ENCODE measurements at places on chromosomes 1 and 21.

DNA sequence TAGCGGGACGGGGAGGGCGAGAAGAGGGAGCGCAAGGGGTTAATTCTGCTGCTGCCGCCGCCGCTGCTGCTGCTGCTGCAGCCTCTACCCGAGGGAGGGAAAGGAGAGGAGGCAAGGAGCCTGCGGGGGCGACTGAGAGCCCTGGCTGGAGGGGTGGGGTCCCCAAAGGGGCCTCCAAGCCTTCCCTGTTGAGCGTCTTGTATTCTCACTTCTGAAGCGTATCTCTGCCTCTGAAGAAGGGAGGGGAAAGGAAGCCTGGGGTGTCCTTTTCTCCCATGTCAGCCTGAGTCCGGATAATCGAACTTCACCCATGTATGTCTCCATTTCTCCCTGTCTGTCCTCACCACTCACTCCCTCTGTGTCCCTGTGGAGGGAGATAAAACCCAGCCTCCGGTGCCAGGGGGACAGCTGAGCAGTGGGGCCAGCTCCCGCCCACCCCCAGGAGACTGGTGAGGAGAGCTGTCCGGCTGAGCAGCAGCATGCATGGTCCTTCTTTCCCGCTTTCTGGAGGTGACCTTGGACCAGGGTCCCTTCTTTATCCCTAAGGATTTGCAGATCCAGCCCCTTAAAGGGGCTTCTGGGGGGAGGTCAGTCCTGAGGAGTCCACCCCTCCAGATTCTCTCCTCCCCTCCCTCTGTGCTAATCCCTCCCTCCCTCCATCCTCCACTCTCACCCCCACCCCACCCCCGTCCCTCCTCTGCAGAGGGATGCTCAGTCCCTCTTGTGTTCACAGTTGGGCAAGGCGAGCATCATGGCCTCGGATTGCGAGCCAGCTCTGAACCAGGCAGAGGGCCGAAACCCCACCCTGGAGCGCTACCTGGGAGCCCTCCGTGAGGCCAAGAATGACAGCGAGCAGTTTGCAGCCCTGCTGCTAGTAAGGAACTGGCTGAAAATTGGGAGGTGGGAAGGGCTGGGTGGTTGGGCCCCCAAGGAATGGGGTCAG lies 1.0 kb downstream of the NCDN start:
- DNase-seq: no peak

GRCh38 chr1:104746994-104747393 lies 997.3 kb downstream of the AMY1C start:
- no peak for DNase-seq

- DNase-seq: no peak
Observed at GRCh38 chr1:93604411-93604810, 77.2 kb downstream of the BCAR3 start.

GRCh38 chr1:220921971-220922635 lies 42.9 kb downstream of the HLX start:
- no peak for DNase-seq

DNA sequence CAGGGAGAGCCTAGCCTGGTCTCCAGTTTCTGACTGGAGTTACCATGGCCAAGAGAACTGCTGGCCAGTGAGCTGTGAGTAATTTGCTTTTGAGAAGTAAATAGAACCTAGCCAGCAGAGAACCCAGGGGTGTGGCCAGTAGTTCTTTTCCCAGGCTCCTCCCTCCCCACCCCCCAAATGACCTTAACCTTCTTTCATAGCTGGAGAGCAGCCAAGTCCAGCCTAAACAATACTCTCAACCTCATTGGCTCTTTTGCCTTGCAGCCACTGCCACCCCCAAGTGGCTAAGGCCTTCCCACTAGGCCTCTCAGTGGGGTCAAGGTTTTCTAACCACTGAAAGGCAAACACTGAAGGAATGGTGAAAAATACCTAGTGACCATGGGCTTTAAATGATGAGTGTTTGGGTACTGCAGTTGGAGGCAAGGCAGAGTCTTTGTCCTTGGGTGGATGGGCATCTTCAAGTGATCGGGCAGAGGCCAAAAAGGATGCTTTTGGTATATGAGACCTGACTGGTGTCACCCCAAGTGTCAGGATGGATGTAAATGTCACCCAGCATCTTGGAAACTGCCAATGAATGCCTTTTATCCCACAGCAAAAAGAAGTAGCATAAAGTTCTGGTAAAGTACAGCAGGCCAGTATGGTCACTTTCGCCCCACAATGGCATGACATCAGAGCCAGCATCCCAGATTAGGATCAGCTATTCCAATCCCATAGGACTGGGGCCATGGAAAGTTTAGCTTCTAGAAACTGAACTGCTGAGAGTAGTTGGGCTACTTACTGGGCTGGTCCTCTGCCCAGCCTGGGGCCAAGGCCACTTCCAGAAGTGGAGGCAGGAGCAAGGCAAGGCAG lies 3.5 kb upstream of the PIGV start:
- no peak for DNase-seq

DNA sequence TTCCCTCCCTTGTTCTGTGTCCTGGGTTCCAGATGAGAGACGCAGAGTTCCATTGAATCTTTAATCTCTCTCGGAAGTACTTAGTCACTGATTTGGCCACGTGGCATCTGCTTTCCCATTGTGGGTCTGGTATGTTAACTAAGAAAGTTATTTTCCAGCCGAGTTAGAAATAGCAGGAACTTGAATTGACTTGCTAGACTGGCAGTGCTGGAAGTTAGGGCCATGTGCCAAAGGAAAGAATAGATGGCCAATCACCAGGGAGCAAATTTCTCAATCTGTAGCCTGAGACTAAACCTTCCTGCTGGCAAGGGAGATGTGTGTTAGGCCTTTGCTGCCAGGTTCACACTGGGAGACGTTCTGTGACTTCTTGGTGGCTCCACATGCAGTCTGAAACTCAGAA lies 24.2 kb upstream of the SLFNL1 start:
- DNase-seq: no peak

DNA sequence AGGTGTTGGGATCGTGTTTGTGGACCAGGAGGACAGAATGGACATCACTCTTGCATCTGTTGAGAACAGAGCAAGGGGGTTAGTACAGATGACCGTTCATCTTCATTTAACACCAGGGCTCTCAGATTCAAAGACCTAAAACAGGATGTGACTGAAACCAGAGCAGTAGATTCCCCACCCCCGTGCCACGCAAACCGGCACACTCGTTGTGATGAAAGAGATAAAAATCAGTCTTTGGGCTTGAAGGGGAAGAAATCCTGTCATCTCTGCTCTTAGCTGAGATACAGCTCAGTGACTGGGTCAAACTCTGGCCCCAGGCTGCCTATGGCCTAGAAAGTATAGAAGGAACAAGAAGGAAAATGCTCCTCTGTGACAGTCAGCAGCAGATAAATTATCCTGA lies 146.2 kb upstream of the KRTAP19-8 start:
- peak; percentile 42 for DNase-seq

GRCh38 chr1:151187205-151187604 lies 2.8 kb downstream of the VPS72 start:
- no peak for DNase-seq

DNA sequence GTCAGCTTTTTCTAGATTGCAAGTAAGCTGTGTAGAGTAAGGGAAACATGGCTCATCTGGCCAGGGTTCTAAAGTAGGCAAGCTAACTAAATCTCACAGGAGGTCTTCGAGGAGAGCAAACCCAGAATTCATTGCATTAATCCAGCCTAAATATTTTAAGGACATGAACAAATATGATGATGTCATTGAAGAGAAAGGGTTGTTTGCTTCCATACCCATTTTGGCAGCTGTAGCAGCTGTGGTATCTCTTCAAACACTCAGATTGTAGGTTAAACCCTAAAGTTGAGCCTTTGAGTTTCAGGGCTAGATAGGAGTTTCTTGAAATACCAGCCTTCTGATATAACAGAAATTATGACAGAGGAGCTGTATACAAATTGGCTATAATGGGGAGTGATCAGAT lies 200.5 kb upstream of the C1orf105 start:
- no peak for DNase-seq

DNA sequence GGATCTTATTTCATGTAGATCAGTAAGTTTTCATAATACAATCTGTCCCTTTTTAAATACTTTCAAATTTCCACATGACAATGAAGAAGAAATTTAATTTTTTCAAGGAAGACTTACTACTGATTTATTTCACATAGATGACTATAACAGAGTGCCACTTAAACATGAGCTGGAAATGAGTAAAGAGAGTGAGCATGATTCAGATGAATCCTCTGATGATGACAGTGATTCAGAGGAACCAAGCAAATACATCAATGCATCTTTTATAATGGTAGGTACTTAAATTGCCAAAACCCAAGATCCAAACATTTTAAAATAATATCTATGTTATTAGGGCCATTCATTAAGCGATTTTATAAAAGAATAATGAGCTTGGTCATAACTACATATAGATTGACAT lies 110.4 kb downstream of the PTPRC start:
- DNase-seq: no peak

- DNase-seq: no peak
Observed at GRCh38 chr1:231761747-231762541, 135.4 kb downstream of the DISC1 start.

DNA sequence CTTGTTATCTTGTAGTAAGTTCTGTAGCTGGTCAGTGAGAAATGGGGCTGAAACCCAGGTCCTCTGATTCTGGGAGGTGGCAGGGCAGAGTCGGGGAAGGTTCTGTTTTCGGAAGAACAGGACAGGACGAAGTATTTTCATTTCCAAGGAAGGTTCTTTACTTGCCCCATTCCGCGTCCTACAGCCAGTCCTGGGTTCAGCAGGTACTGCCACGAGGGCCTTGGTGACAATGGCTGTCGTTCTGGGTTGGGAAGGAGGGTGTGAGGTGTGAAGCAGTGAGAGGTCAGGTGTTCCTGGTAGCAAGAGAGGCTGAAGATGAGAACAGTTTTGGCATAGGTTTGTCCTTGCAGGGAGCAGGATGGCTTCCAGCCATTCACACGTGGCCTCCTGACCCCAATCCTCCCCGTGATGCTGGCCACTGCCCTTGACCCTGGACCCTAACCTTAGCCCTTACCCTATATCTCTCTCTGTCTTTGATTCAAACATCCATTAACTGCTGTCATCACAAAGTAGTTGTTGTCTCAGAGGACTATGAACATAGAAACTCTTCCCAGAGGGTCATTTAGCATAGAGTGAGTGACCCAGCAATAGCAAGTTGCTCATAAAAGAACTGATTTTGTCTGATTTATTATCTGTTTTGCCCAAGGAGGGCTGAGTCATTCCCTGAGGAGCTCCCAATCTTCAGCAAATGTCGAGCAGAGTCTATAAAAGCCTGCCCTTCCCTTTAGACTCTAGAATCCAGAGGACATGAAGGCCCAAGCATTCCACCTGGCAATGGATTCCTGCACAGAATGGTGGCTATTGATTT lies 25.0 kb downstream of the VASH2 start:
- no peak for DNase-seq

GRCh38 chr1:52906135-52906603 lies 15.4 kb downstream of the ECHDC2 start:
- DNase-seq: no peak
